ENCODE measurements at places on chromosomes 2 and 18.

DNA sequence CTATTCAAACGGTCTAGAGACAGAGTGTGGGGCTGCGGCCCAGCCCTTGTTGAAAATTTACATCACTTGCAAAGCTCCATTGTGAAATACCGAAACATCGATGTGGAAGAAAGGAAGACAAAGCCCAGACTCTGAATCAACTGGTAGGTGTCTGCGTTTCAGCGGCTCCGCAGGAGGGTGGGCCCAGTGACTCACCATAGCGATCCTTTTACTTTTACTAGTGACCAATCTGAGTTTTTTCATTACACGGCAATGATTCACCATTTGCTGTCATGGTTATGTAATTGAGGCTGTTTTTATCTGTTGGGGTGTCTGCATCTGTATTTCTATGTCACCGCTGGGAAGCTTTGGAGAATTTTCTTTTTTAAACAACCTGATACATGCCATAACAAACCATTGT is 66.6 kb upstream of the ODC1 start:
- peak; percentile 94 for DNase-seq

DNA sequence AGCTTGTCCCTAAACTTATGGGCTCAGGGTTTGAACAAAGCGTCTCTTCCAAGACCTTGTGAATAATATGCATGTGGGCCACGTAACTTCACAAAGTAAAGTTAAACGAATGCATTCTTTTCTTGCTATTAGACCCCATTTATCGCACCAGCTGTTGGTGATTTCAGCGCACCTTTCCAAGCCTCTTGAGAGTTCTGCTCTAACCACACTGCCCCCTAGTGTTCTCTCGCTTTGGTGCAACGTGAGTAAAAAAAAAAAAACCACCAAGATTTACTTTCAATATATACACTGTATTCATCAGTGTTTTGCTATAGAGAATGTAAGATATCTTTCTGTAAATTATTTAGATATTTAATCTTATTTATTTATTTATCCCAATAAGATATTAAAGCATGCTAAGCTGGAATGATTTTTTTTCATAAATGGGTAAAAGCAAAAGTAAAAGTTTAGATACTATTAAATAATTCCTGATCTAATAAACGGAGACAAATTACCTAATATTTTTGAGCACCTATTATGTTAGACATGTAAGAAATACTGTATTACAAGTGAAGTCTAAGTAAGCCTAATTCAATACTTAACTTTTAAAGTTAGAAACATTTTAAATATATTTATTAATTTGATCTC is 459.5 kb downstream of the DLGAP1 start:
- DNase-seq: peak; percentile 79

DNA sequence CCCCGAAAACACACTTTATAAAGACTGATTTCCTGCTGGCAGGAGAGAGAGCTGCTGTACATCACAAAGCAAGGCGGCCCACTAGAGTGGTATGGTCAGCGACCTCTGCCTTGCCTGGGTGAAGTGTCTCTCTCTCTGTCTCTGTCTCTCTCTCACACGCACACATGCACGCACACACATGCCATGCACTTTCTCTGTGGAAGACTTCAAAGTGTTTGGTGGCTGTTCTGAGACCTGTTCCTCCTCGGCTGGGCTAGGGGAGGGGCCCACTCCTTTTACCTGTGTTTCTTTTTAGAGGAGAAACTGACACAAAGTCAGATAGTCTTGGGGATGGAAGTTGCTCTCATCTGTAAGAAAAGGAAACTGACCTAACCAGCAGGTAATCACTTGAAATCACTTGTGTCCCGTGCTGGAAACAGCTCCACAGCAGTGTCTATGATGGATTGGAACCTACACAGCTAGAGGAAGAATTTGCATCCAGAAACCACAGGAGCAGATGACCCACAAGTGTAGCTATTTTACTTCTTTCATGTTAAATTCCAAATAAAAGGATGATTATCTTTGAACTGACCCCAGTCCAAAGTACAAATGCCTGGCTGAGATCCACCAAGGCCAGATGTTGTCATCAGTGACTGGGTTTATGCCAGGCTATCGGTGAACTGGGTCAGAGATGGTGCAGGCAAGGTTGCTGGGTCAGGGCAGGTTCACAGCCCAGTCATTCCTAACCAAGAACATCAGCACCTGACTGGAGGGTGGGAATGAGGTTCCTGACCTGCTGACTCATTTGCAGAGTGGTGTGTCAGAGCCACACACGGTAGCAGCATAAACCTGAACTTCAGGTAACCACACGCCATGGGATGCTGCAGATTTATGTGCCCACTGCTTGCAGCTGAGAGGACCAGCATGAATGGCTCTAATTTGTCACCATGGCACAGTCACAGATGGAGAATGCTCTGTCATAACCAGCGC is 63.0 kb downstream of the NPAS2 start:
- peak; percentile 42 for DNase-seq

- no peak for DNase-seq
Measured at GRCh38 chr18:48956356-48956755, 5.6 kb upstream of the SMAD7 start.

DNA sequence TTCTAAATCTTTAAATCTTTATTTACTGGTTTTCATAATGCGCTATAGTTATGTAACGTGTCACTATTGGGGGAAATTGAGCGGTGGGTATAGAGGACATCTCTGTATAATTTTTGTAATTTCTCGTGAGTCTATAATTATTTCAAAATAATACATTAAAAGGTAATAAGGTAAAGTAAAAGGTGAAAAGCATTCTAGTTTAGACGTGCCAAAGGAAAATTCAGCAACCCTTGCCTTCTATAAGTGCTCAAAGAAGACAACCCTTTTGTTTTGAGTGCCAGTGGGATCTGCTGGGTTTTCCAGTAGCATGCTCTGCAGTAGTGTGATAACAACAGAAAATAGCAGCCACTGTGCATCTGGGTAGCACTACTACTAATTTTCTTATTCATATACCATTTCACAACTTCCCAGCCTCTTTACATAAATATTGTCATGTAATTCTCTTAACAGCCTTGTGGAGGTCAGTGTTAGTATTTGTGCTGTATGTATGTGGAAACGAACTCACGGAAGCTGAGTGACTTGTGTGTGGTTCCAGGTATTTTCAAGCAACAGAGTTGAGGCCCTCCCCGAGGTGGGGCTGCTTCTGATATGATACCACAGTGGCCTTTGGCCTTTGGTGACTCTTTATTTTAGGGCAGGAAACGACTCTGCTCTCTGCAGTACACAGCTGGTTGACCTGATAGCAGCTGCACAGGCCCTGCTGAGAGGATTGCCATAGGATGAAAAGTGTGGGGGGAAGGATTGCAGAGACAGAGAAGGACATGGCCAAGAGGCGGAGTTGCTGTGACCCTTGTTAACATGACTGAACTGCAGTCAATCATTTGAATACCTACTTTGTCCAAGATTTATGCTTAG is 104.5 kb downstream of the TDRD15 start:
- no peak for DNase-seq

- no peak for DNase-seq
Measured at GRCh38 chr2:202491514-202491913, 115.4 kb downstream of the BMPR2 start.

DNA sequence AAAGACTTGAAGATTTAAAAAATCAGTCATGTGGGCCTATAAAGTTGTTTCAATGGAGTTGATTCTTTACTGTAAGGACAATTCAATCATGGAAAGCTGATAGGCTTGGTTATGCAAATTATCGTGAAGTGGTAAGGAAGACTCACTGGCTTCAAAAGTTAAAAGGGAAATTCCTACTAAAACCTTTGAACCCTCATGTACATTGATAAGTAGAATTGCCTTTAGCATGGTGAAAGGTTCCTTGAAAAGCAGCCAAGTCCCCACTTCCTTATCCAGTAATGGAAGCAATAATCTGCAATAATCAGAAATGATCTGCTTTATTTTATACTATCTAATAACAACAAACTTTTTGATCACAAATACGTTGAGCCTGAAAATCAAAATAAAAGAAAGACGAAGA is 14.4 kb upstream of the CCL20 start:
- no peak for DNase-seq

DNA sequence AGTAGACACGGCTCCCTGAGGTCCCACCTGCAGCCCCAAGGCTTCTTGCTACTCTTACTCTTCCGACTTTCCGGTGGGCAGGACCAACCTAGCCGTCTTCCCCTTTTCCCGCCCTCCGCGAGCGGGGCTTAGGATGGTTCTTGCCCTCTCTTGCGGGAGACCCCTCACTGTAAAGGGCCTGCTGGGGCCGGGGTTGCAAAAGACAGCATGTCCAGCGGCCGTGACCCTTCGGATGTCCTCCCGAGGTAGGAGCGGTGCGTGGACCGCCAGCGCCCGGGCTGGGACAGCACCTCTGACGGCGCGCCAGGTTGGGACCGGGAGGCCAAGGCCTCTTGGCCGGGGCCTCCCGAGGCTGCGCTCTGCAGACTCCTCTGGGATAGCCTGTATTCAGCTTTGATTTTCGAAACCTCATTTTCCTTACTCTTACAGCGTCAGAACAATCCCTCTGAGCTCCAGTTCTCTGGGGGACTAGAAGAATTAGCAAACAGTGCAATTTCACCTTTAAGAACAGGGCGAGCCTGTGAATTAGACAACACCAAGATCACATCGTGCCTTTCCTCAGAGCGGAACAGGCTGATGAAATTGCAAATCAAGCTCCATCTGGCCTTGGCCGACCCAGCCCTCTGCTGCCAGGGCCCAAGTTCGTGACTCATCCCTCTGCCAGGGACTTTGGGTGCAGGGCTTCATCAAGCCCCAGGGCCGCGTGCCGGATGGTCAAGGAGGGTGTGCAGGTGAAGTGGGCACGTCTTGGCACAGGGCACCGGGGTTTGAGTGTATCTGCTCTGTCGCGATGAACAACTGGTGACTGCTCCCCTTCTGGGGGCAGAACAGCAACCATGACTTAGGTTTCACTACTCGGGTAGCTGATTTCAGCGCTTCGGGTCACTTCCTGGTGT is 777 bp downstream of the MOCOS start:
- no peak for DNase-seq

GRCh38 chr2:184599872-184600222 is 1.5 kb downstream of the ZNF804A start:
- DNase-seq: peak; percentile 53

DNA sequence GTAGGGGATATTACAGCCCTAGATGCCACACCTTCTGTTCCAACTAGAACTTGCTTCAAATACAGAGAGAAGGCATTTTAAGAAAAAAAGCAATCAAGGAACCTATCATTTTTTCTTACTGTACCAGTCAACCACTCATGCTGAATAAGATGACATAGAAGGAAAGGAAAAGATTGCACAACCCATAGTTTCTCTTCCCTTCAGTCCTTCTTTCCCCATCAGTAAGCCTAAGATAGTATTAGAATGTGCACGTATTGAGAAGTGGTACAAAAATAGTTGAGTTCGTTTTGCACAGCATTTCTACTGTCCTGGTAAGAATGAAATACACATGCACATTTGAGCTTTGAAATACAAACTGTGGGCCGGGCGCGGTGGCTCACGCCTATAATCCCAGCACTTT is 27.0 kb upstream of the HK2 start:
- DNase-seq: no peak
